Breast epithelium (tissue), 4 donors: ENCODE measurements at places on chromosomes 6 and 20. TPM values are rescaled to one million over a fixed set of nuclear protein-coding genes. Genes with fewer than 3 reads are reported as not detected.

DNA sequence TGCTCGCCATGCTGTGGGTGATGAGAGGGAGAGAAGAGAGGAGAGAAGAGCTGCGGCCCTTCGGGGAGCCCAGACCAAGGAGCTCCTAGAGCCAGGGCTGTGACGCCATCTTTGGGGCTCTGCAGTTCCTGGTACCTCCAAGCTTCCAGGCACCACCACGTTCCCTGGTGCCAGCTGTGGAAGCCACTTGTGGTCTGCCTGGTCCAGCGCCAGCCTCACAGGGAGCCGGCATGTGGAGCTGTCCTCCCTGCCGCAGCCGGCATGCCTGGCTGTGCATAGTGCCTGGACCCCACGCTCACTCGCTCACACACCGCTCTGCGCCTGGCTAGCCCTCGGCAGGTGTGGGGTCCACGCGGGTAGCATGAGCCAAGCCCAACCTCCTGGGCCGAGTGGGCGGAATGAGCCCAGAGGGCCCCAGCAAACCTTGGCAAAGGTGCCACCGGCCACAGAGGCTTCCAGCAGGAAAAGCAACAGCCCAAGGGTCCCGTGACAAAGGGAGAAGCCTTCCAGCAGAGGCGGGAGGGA lies 19.3 kb upstream of the CHRNA4 start:
- no peak for DNase-seq

GRCh38 chr6:45350186-45350710 lies 22.1 kb downstream of the RUNX2 start:
- DNase-seq: no peak

DNA sequence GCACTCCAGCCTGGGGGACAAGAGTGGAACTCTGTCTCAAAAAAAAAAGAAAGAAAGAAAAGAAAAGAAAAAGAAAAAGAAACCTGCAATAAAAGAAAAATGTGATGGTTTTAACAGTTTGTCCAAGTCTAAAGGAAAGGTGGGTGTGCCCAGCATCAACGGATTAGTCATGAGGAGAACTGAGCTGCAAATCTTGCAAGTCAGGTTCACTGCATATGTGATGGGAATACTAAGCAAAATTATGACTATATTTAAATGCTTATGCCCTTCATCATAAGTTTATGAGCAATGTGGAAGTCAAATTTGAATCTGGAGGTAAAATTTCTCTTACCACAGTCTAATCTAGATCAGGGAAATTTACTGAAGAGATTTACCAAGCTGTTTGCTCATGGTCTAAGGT lies 13.1 kb upstream of the CDK19 start:
- DNase-seq: no peak

- DNase-seq: peak; percentile 67
These were observed 10.0 kb upstream of the POU5F1 start for GRCh38 chr6:31180500-31180899.

- no peak for DNase-seq
These were observed 135.3 kb upstream of the NEDD9 start for GRCh38 chr6:11367638-11368199.

The PEX6 gene
- total RNA-seq: 13.0 TPM

GRCh38 chr6:6643398-6643797 lies 54.9 kb downstream of the LY86 start:
- DNase-seq: no peak

- DNase-seq: no peak
These were observed 125.1 kb upstream of the CARMIL1 start for GRCh38 chr6:25154034-25154596.

DNA sequence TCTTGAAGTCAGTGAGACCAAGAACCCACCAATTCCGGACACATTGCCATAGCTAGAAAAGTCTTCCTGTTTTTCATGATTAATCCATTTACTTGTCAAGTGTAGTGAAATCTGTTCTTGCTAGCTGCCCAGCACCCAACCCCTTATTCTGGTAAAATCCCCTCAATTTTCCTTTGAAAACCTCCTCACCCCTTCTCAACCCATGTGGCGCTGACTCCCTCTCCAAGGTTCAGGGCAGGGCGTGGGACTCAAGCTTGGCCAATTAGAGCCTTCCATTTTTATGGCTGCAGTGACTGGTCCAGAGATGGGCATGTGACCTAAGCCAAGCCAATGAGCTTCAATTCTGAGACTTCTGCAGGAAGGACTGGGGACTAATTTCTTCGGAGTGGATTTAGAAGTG lies 9.8 kb upstream of the ZBP1 start:
- no peak for DNase-seq

- no peak for DNase-seq
These were observed 21.2 kb downstream of the MAVS start for GRCh38 chr20:3867802-3868201.

DNA sequence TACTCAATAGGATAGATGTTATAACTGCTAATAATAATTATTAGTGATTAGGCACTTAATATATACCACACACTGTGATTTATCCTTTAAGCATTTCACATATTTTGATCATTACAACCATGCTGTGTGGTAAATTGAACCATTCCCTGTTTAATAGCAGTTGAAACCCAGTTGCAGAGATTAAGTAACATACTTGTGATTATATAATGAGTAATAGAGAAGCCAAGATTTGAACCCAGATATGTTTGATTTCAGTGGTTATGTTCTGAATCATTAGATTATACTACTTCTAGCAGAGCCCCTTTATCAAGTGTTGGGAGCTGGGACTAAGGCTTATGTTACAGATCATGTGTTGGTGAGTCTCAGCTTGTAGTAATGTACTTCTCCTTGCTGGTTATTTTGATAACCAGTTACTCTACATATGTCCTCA lies 44.1 kb downstream of the STK4 start:
- DNase-seq: no peak

DNA sequence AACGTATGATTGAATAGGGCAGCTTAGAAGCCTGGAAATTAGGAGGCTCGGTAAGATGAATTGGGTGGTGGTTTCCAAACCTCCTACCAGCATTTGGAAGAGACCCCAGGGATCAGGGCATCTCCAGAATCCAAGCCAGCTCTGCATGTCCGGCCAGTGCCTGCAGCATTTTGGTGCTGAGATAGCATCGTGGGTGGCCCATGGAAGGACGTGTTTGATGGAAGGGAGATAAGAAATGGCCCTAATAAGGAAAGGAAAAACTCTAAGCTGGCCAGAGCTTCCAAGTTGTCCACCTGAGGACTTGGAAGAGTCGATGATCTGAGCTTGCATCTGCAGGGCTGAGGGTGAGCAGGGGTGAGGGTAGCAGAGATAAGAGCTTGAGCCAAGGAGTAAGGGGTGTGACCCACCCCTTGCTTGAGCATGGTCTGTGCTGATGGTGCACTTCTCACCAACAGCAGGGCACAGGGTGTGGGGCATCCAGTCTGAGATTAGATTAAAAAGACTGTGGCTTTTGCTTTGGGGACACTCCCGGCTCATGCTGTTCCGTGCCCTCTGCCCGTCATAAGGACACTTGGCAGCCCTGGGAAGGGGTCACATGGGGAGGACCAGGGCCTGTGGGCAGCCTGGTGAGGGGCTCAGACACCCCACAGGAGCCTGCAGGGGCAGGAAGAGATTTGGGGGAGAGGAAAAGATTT lies 213.2 kb downstream of the ERMARD start:
- no peak for DNase-seq

- DNase-seq: peak; percentile 45
These were observed 661 bp upstream of the PPP1R14C start for GRCh38 chr6:150142097-150142669.

DNA sequence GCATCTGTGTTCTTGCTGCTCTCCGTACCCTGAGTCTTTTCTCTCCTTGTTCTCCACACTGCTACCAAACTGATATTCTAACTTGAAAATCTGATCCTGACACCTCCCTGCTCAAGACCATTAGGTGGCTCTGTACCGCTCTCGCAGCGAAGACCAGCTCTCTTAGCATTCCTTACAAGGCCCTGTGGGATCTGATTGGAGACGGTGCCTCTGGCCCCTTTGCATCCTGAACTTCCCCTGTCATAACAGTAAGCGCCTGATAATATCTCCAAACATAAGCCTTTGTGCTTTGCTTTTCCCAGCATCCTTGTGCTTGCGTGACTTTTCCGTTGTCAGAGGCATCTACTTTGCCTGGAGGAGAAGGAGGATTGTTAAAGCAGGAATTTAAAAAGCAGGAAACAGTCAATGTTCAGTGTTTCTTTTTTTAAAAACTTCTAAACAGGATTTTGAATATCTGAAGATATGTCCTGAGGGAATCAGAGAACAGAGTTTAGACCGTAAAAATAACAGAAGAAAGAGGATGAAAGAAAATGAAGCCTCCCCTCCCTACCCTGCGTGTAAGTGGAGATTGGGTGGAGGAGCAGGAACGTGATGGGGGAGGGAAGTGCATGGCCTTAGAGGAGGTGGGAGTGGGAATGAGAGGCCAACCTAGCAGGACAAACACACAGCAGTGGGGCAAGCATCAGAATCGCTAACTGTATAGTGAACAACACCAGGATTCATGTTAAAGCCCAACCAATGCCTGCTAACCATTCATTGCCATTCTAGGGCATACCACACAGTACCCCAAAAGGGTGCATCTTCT lies 89.2 kb upstream of the STMND1 start:
- DNase-seq: no peak

DNA sequence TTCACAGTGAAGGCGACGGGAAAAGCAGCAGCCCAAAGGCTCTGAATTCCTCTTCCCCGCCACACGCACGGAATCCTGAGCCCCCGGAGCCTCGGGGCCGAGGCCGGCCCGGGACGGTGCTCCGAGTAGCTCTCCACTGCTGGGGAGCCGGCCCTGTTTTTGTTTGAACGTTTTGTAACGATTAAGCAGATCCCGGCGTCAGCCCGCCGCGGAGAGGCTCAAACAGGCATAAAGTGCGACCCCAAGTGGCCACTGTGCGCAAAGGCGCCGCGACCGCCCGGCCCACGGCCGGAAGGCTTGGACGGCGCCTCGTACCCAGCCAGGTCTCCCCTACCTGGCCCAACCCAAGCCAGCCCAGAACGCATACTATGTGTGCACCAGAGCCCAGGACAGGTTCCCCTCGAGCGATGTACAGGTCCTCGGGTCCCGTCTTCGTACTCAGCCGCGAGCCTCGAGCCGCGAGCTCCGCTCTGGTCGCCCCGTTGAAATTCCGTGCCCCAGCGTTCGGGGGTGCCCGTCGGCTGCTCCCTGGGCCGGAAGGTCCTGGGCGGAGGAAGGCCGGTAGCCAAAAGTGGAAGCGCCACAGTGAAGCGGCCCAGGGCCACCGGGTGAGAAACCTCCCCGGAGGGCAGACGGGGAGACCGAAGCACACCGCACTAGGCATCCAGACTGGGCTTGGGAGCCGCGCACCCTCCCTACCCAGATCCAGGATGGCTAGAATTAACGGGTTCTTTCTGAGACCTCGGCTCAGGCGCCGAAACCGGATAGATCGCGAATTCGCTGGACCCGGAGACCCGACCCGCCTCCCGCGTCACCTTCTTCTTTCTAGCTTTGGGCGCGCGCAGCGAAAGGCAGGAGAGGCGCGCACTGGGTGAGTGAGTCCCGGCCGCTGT lies 1.2 kb upstream of the MAFB start:
- DNase-seq: peak; percentile 93

DNA sequence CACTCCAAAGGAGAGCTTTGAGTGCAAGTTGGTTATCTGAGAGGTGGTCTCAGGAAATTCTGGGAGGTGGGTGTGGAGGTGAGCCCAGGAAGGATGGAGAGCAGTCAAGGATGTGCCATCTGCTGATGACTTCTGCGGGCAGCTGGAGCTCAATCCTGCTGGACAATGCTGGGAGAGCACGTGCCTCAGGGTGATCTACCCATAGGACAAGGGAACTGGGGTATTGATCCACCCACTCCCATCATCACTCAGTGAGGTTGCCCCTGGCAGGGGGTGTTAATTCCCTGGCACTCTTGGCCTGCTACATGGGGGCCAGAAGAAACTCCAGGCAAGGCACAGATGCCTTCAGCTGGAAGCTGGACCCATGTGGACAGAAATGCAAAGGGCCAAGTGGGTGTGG lies 7.1 kb upstream of the ZBP1 start:
- DNase-seq: no peak

The IL17A gene
- not detected for total RNA-seq

- no peak for DNase-seq
These were observed 211.4 kb upstream of the ZFP64 start for GRCh38 chr20:52402950-52403349.

DNA sequence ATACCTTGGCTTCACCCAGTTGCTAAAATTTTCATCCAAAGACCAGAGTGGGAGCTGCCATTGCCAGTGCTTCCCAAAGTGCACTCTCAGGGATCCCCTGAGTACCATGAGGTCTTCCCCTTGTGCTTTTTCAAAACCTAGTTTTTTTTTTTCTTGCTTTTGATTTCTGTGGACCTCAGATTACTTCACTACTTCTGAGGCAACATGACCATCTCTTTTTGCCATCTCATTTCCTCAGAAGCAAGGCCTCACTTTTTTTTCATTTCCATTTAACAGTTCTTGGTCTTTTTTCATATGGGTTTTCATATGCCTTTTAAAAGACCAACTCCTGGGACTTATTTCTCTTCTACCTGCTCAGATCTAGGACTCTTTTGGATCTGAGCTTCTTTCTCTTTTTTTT lies 64.1 kb upstream of the MMS22L start:
- no peak for DNase-seq

The ULBP3 gene
- total RNA-seq: 0.73 TPM

GRCh38 chr6:69789578-69789977 lies 7.2 kb downstream of the LMBRD1 start:
- no peak for DNase-seq

DNA sequence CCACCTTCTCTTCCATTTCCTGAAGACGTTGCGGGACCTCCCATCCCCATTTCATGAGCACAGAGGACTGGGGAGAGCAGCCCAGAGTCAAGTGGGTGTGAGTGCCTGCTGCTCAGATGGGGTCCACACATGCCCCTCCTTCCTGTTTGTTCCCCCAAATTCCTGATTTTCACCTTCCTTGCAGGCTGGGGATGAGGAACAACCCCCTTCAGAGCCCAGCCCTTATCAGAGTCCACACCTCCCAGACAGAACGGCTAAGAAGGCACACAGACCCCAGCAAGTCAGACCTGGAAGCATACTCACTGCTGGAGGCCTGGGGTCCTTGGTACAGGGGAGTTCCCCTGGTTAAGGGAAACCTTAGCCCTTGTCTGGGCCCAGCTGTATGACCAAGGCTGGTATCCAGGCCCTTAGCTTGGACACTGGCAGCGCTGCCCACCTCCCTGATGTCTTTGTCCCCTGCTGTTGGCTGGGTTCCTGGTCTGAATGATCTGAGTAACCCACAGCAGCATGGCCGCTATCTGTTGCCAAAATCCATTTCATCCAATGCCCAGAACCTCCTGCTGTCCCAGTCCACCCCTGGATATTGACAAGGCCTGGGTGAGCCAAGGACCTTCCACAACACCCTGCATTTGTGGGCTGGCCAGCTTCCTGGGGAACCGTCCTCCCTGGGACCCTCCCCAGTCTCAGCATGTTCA lies 230.9 kb downstream of the SYNDIG1 start:
- DNase-seq: no peak

DNA sequence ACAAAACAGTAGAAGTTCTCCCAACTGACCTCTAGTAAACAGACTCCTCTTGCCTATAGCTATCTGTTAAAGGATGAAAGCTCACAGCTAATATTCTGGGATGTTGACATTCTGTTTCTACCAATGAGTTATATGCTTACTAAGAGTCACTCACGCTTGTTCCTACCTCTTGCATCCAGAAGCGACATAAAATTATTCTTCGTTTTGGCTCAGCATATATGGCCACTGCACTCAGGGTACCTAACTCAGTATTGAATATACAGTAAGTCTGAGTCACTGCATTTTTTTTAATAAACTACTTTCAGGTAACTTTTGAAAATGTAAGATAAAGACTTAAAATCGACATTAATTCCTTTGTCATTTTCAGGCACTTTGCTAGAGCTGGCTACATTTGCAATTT lies 214.4 kb upstream of the STXBP5 start:
- DNase-seq: no peak

GRCh38 chr6:166494757-166495486 lies 91.6 kb downstream of the RAMACL start:
- DNase-seq: no peak

The COL21A1 gene
- total RNA-seq: 1.5 TPM

The MCHR2 gene
- total RNA-seq: not detected

The LKAAEAR1 gene
- total RNA-seq: 0.64 TPM
